ENCODE measurements at places on chromosomes 4 and X.
A peak's percentile ranks its signal among the peaks of the same experiment; 100 is the strongest.

DNA sequence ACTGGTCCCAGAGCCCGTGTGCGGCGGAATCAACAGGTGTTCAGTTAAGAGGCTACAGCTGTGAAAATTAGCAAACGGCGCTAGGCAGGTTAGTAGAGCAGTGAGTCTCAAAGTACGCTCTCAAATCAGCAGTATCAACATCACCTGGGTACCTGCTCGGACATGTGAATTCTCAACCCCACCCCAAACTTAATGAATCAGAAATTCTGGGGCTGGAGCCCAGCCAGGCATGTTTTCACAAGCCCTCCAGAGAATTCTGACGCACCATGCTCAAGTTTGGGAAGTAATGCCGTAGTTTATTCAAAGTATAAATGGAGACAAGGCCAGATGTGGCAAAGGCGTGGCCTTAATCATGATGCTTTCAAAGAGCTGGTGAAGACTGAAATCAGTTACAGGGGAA lies 58.2 kb upstream of the PTCHD1 start:
- no peak for DNase-seq

DNA sequence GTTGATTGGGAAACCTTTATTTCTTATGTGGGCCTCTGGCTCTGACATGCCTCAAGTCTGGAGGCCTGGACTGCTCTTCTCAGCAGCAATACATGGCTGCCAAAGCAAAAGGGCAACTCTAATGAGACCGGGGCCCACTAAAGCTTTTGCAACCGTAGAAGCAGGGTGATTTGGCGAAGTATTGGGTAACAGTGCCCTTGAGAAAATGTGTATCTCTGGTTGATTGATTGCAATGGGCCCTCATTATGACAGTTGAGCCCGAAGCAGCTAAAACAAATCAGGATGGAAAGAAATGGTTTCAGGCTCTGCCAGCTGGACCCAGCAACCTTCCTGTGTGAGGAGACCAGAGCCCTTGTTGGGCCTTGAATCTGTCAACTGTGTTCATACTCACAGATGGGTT lies 73.4 kb downstream of the CLCN4 start:
- no peak for DNase-seq

DNA sequence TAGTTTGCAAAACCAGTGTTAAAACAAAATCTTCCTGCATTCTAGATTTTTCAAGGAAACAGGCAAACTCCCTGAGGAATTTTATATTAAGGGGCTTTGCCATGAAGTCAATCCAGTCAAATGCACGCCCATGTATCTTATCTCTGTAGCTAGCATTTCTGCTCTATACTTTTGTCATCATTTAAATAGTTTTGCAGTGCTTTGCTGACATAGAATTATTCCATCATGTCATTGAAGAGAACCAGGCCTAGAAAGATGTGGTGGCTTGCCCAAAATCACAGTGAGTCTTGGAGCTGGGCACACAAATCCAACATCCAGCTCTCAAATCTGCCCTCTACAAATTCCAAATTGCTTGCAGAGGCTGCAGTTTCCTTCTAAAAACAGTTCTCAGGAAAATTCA lies 66.7 kb upstream of the LNX1 start:
- DNase-seq, result no peak

DNA sequence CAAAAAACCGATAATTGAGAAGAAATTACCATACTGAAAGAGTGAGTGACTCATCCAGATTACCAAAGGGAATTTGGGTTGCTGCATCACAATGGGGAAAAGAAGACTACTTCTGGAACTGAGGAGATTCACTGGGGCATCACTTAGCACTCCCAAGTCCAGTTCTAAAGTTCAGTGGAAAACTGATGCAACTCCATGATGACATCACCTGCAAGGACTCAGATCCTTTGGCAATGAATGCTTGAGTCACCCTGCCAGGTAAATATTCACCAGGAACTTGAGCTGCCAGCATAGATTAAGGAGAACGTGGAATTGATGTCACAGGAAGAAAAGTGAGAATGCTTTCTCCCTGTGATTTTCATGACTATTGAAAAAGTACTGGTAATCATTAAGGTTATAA lies 32.0 kb upstream of the SMIM10L2A start:
- no peak for DNase-seq

DNA sequence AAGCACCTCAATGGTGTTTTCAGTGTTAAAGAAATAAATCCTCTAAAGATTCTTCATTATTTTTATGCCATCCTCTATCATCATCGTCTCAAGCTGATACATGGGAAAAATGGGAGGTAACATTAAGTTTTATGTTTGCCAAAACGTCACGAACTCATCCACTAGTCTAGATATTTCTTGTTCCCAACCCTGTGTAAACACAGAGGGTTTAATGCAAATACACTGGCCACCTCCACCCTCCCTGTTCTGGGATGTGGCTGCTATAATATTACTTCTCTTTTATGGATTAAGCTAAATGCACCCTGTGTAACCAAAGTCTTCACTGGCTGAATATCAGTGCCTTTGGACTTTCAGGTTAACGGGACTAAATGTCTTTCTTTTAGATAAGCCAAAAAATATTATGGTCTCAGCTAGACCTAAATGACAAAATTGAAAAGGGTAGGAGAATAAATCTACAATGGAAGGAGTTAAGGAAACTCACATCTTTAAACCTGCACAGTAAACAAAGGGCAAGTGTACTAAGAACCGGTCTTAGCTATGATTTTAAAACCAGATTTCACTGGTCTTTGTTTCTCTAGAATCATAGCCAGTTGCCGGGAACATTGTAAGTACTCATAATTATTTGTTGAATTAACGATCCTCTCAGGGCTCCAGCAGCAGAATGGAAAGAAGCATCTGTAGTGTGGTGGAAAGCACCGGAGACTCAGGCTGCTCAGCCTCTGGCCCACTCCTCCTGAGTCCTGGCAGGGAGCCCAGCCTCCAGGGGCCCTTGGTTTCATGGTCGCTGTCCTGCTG lies 103.5 kb upstream of the NOCT start:
- no peak for DNase-seq

- DNase-seq, result no peak
These were observed 76.6 kb downstream of the INTS12 start for GRCh38 chr4:105631818-105632400.

- no peak for DNase-seq
These were observed 1523.7 kb downstream of the ARAP2 start for GRCh38 chr4:34720571-34720970.

DNA sequence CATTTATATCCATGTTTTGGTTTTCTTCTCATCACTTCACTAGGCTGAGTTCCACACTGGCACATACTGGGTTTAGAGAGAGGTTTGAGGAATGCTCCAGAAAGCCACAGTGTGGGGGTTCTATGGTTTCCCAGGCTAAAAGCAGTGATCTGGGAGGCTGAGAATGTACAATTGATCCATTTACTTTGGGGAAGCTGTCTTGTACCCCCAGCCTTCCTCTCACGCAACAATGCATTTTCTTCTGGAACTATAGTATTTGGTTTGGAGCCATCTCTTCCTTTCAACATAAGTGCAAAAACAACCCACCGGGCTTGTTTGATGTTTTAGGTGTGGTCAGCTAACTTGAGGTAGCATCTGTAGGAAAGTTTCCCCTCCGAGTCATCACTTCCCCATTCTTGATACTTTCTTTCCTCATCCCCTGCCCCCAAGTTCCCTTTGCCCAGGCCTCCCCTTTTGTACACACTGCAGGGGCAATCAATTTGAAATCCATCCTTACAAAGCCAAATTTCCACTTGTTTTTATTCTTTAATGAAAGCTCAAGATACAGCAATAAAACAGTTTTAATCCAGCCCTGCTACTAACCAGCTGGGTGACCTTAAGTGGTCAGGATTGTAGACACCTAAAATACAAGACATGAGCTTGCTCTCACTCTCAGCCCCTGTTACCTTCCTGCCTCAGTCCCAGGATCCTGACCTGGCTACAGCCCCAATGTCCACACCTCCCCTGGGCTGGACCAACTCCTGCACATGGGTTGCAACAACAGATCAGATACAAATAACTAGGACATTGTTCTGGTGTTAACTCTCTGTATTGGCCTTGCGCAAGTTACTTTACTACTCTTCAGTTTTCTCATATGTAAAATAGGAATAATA lies 109.2 kb downstream of the FHDC1 start:
- DNase-seq, result no peak

DNA sequence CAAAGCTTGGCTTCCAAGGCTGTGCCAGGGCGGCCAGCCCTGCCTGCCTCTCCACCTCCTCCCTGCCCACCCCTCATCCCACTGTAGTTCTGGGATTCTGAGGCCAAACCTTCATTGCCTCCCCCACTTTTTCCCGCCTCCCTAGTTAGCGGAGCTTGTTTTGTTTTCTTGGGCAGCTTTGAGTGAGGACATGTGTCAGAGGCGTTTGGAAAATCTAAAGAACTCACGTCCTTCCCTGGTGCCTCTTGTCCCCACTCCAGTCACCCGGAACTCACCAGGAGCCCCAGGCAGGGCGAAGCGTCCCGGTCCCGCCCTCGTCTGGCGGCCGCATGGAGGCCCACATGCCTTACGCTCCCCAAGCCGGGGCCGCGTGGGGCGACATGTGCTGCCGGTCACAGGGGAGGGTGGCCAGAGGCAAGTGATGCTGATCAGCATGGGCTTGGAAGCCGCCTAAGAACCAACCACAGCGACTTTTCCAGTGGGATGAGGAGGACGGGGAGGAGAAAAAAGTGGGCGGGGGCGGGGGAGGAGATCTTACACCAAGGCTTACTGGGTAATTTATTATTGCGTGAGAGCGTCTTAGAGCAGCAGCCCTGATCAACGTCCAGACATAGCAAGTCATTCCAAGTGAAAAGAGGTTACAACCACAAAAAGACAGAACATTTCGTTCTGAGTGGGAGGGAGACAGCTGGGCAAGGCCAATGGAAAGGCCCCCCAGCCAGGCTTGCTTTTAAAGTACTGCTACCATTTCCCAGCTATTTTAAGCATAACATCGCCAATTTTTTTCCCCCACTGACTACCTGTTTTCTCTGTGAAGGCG lies 48.5 kb downstream of the PRPS1 start:
- peak; percentile 48 for DNase-seq

GRCh38 chrX:50805276-50805675 lies 8.7 kb downstream of the SHROOM4 start:
- DNase-seq, result no peak

DNA sequence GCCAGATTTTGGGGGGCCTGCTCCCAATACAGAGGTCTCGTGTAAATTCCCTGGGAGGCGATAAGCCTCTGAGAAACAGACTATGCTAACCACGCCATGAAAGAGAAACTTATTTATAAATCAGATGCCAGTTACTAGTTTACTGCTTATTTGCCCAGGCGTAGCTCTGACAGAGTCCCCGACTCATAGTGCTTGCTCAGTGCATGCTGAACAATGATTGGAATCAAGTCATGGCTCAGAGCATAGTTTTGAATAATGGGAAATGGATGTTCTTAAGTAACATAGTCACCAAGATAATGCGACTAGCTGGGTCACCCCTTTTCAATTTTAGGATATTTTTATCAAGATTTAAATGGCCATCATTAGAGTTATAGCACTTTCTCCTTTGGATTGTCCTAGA lies 39.9 kb downstream of the HTT start:
- no peak for DNase-seq

DNA sequence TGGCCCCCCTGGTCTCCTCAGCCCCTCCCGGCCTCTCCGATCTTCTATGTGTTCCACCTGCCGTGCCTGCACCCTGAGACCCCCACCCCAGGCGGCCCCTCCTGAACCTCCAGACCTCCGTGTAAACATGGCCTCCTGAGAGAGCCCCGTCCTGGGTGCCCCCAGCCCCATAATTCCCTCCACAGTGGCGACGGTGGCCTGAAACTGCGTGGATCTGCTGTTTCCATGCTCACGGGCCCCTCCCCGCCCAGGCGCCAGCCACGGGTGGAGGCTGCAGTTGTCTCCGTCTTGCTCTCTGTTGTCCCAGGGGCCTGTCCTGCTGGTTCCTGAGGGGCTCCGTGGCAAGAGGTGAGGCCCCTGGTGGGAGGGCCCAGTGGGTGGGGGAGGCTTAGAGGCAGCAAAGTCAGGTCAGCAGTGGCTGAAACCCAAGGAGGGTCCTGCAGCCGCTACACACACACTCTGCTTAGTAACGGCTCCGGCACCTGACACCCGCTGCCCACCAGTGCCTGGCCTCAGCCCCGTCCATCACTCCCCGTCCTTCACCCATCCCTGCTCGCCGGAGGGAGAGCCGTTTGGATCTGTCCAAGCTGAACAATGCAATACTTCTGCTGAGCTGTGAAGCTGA lies 75.8 kb downstream of the FAM53A start:
- DNase-seq, result no peak

- no peak for DNase-seq
These were observed 335.2 kb downstream of the PDGFC start for GRCh38 chr4:156636381-156636780.

- DNase-seq, result no peak
These were observed 13.2 kb downstream of the AFF2 start for GRCh38 chrX:148513661-148514060.

DNA sequence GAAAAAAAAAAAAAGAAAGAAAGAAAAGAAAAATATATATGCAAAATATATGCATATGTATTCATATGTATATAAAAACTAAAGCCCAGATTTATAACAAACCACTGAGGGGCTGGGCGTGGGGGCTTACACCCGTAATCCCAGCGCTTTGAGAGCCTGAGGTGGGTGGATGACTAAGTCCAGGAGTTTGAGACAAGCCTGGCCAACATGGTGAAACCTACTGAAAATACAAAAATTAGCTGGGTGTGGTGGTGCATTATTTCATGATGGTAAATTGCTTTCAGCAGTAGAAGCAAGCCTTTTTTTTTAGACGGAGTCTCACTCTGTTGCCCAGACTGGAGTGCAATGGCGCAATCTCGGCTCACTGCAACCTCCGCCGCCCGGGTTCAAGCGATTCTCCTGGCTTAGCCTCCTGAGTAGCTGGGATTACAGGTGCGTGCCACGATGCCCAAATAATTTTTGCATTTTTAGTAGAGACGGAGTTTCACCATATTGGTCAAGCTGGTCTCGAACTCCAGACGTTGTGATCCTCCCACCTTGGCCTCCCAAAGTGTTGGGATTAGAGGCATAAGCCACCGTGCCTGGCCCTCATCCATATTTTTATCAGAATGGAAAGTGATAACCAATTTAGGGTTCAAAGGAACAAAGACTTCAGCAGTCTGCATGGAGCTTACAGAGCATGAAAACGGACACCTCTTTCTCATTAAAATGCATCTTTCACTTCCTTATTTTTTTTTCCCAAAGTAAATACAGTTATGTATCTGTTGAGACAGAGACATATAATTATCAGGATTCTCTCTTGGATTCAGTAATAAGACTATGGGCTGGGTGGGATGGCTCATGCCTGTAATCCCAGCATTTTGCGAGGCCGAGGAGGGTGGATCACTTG lies 27.7 kb upstream of the MOB1B start:
- DNase-seq, result no peak

DNA sequence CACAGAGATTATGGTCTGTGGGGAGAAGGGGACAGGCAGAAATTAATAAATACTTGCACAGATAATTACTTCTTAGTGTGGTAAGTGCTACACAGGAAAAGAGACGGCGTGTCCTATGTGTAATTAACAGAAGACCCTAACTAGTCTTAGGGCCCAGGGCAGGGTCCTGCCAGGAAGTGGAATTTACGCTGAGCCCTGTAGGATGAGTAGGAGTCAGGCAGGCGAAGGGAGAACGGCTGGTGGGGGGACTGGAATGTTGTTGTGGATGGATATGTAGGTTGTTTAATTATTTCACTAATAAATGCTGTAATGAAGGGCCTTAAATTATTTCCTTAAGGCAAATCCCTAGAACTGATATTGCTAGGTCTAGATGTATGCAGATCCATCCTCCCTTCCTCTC lies 26.7 kb upstream of the MFAP3L start:
- DNase-seq, result no peak
